ENCODE measurements at places on chromosomes 11 and 22.

DNA sequence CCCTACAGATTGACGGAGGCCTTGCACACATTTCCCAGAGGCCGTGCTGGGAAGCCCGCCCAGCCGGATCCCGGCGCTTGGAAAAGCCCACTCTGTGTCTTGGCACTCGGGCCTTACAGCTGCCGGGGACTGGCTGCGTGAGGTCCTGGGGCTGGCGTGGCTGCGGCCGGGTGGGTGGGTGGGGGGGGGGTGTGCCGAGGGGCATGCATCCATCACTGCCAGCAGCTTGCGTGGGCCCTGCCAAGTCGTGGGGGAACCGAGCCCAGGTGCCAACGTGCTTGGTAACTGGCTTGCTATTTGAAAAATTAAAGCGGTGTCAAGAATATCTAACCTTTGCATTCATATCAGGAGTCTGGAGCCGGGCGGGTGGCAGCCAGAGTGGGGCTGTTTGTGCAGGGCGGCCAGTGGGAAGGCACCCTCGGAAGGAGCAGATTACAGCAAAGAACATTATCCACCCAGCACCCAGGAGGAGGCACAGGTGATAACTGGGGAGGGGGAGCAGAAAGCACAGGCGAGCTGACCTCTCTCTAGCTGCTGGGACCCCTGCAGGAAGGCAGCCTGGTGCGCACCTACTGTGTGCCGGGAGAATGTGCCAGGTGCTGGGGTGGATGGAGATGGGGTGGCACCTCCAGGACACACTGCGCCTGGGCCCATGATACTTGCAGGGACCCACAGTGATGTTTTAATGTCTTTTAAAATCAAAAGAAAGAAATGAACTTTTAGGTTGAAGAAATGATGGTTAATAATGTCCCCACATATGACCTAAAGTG is 28.5 kb upstream of the SMIM38 start:
- H3K36me3 ChIP-seq = no peaks in the 10 kb centered on the region
- H3K27me3 ChIP-seq = no peaks in the 10 kb centered on the region
- DNase-seq = no peak

GRCh38 chr11:93559681-93560080 is 16.5 kb upstream of the SMCO4 start:
- no peak overlapping the region for H3K4me3 ChIP-seq
- no peak overlapping the region for H3K27ac ChIP-seq
- H3K27me3 ChIP-seq = no peaks in the 10 kb centered on the region
- no peaks in the 10 kb centered on the region for H3K36me3 ChIP-seq
- DNase-seq = no peak
- no peaks in the 10 kb centered on the region for H3K4me1 ChIP-seq

DNA sequence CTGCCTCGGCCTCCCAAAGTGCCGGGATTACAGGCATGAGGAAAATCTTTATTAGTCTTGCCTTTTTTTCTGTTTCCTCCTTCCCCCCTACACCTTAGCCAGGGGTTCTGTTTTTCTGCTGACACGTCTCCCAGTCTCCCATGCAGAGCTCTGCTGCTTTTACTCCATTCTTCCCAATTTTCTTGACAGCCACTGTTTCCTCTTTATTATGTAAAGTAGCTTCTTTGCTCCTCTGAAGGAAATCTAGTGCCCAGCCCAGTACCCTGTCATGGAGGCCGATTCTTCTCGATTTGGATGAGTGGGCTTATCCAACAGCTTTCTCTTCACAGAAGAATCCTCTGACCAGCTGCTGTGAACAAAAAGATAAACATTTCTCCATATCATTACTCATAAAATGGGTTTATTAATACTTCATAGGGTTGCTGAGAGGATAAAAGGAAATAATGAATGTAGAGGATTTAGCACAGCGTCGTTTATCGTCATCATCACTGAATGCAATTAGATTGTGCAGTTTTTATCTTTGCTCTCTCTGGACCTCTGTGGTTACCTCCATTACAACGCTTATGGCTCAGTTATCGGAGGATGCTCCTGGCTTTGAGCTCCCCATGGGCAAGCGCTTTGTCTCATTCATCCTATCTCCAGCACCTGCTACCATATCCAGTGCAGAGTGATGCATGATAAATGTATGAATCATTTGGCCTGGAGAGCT is 375.6 kb upstream of the C11orf87 start:
- H3K4me1 ChIP-seq = no peaks in the 10 kb centered on the region
- no peak overlapping the region for H3K4me3 ChIP-seq
- no peaks in the 10 kb centered on the region for H3K27me3 ChIP-seq
- H3K36me3 ChIP-seq = no peaks in the 10 kb centered on the region
- H3K27ac ChIP-seq = no peak overlapping the region

GRCh38 chr11:112277029-112277428 is 16.4 kb upstream of the PLET1 start:
- H3K27ac ChIP-seq = no peak overlapping the region
- H3K4me1 ChIP-seq = peaks cover 9% of the 10 kb centered on the region
- no peak overlapping the region for H3K4me3 ChIP-seq
- H3K27me3 ChIP-seq = no peaks in the 10 kb centered on the region

DNA sequence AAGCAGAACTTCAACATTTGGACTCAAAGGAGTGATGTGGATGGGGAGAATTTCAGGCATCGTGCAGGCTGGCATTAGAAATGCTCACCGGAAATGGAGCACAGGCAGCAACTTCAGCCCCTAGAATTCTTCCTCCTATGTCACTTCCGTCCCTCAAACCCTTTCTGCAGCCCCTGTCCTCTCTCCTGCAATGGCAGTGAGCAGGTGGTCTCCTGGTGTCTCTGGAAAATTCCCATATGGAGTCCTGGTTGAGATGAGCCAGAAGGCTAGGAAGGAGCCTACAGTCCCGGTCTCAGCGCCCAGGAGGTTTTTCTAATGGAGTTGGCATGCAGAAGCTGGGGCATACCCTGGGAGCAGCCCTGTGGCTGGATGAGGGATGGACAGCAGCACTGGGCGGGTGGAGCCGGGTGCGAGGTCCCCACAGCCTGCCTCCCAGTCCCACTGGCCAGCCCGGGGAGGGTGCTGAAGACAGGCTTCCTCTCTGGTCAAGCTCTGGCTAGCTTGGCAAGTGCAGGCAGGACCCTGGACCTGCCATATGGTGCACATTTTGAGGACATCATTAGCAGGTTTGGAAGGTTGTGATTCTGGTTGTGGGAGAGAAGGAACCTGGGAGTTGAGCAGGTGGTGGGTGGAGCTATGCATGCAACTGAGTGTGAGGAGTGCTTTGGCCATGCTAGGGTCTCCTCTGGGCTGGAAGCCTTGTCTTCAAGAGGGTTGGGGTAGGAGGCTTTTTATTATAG is 59.8 kb upstream of the B3GAT1 start:
- no peaks in the 10 kb centered on the region for H3K27me3 ChIP-seq
- H3K4me3 ChIP-seq = no peak overlapping the region
- H3K4me1 ChIP-seq = no peaks in the 10 kb centered on the region
- no peak for DNase-seq
